Activated CD4-positive, alpha-beta T cell treated with anti-CD3 and anti-CD28 coated beads, Interleukin-2, amount 50 U/mL, for 1 hour (primary cell): ENCODE measurements at places on chromosomes 4 and X.

DNA sequence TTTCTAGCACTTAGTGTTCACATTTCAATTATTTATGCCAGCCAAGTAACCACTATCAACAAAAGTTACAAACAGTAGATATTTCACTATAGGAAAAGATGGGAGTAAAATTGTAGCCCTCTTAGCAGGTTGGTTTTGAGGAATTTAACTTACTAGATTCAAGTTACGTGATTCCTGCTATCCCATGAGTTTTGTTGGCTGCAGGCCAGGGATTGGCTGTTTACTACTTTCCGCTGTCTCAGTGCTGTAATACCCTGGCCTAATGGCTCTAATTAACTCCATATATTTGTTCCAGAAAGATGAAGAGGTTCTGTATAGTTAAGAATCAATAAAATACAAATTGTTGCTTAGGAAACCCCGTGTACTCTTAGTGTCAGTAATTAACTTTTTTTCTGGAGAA, 55.5 kb upstream of the MAGED1 start:
- DNase-seq: no peak

GRCh38 chr4:53943345-53944085, 120.9 kb downstream of the CHIC2 start:
- DNase-seq: no peak

- no peak for DNase-seq
Observed at GRCh38 chr4:187940299-187940698, 55.3 kb upstream of the ZFP42 start.

- DNase-seq: peak; percentile 9
Observed at GRCh38 chrX:80808881-80809411, 731 bp downstream of the BRWD3 start.

DNA sequence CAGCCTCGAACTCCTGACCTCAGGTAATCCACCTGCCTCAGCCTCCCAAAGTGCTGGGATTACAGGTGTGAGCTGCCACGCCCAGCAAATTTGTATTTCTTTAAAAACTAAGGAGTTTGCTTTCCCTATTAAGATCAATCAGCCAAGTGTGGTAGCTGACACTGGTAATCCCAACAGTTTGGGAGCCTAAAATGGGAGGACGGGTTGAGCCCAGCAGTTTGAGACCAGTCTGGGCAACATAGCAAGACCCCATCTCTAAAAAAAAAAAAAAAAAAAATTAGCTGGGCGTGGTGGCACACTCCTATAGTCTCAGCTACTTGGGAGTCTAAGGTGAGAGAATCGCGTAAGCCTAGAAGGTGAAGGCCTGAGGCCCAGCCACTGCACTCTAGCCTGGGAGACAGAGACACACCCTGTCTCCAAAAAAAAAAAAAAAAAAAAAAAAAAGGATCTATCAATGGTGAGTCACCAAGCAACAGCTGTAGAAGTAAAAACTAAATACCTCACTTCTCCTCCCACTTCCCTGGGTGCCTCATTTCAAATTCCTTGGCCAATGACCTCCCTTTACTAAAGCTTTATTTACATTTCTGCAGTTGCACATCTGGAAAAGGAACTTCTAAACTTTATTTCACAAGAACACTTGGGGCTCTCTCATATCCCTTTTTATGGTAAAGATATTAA, 54.5 kb downstream of the LDB2 start:
- DNase-seq: no peak

DNA sequence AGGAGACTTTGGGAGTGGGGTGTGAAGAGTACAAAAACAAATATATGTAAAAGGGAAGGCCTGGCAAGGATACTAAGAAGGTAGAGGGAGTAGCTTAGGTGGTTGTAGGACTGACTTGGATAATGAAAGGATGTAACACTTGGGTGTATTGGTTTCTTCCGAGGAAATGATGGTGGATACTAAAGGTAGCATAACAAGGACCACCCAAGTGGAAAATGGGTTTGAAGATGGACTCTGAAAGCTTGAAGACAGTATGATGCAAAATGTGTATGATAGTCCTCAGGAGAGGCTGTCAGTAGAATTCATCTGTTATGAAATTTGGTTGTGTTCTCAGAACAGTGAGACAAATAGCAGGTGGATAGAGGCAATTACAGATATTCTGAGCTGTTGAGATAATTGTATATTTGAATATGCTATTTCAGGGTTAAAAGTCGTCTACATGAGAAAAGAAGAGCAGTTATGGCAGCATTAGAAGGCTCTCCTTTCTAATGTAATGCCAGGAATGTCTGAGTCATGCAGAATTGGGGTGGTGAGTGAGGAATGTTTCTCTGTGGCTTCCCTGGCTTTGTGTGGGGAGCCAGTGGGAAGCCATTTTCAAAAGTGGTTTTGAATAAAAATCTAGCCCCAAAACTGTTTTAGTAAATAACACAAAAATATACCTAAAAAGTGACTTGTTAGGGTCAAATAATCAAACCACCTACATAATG, 75.6 kb downstream of the FHIP1A start:
- no peak for DNase-seq

DNA sequence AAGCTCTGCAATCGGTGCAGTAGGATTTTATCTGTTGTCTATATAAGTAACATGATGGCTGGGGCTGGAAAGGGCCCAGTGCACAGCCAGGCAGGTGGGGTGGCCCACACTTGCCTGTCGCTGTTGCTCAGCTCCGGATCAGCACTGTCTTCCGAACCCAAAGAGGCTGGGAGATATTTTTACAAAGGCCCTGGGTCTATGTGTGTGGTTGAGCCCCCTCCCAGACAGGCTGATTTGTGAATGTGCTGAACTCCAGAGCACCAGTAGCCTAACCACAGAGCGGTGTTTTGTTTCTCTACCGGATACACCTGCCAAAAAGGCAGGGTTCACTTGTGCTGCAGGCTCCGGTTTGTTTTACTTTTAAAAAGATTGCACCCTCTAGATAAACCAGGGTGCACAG, 33.5 kb upstream of the CHRNA9 start:
- peak; percentile 66 for DNase-seq

- peak; percentile 43 for DNase-seq
Observed at GRCh38 chrX:136767104-136767941, 13.4 kb downstream of the ARHGEF6 start.

- DNase-seq: no peak
Observed at GRCh38 chrX:150361777-150362351, 1.3 kb upstream of the MAMLD1 start.

- no peak for DNase-seq
Observed at GRCh38 chr4:9979101-9979701, 42.1 kb downstream of the SLC2A9 start.

DNA sequence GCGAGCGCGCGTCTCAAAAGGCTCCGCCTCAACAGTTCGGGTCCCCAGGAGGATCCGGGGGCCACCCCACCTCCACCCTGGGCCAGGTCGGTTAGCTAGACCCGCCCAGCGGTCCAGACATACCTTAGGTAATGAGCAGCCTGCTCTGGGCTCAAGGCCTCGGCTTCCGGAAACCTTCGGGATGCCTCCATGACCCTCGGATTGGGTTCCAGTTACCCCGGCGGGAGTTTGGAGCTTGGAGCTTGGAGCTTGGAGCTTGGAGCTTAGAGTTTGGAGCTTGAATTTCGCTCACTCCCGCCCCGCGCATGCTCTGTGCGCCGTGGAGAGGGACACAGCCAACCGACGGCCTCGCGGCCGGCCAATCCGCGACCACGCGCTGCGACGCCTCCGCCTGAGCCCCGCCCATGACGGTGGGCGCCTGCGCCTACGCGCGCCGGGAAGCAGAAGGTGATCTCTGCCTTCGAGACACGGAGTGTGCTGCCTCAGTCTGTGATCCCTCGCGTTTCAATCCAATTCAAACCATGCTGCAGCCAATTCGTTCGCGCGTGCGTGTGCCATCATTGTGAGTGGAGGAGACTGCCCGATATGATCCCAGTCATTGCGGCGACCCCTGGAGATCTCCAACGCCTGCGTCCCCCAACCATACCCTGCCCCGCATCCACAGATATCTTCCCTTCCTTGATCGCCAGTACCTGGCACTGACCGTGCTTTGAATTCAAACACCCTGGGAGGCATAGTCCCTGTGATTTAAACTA, at the start of gene ERCC6L:
ERCC6L (minus strand) TSS at position 307 of the 755 bp plus-strand sequence; CDS start at position 191, 116 bp downstream.
- peak; percentile 77 for DNase-seq

GRCh38 chr4:173929921-173930320, 353.5 kb downstream of the FBXO8 start:
- DNase-seq: no peak

GRCh38 chrX:69019073-69019890, 146.0 kb downstream of the PJA1 start:
- no peak for DNase-seq

- DNase-seq: no peak
Observed at GRCh38 chrX:142663330-142664095, 362.2 kb upstream of the SPANXN4 start.

- no peak for DNase-seq
Observed at GRCh38 chrX:15399962-15400391, 15.8 kb upstream of the VEGFD start.

- DNase-seq: no peak
Observed at GRCh38 chr4:173057901-173058300, 110.7 kb upstream of the GALNT7 start.

- no peak for DNase-seq
Observed at GRCh38 chr4:83172371-83172770, 57.8 kb upstream of the PLAC8 start.

DNA sequence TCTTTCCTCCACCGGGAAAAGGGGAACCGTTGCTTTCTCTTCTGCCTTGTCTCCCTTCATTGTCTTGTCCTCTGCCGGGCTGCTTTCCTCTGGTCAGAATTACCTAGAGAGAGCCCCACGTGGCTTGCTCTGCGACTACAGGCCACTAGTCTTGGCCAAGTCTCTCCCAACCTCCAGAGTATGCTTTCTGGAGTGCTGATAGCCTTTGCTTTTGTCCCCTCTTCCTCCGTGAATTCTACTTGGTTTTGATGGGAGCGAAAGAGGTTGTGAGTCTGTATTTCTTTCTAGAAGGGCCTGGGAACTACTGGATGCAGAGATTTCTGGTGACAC, 5.3 kb upstream of the POU4F2 start:
- no peak for DNase-seq
